Tibial artery (tissue), 4 donors: ENCODE measurements at places on chromosomes 6 and 20.

DNA sequence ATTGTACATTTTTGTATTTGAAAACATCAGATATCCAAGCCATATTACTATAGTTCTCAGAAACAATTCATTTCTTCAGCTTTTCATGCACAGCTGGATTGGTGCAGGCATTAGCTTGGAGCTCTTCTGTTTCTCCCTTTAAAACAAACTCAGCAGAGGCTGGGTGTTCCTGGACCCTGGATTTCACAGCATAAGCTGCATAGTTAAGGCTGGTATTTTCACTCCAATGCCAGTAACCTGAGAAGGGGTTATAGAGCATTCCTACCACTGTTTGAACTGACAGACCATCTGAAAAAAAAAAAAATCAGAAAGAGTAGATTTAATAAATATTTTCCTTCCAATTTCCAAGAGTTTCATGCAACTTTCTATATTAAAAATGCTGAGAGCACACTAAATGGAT, 20.1 kb upstream of the FAXC start:
- no peak for DNase-seq

DNA sequence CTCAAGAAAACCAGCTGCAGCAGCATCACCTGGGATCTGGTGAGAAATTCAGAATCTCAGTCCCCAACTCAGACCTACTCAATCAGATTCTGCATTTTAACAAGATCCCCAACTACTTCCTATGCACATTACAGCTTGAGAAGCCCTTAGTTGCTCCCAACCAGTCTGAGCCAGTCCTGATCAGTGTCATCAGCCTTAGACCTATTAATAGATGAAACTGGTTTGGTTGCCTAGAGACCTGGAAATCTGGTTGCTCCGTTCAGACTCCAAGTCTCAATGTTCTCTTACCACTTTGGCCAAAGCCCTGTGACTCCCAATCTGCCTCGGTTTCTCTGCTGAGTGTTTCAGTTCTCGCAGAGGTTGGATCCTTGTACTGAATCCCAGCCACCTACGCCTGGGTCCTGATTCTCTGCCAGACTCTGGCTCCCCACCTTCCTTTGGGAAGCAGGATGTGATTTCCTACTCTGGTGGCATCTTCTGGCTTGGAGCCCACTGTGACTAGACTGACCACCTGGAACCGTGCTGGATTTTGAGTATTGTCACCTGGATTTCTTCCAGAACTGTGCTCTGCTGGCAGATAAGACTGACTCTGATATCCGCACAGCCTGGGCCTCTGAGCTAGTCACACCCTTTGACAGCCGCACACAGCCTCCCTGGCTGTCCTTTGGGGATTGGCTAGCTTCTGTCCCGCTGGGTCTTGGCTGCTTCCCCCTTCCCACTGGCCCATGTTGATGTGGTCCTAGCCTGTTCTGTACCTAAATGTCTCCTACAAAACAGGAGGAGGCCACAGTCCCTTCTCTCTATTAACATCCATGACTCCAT, 20.3 kb upstream of the ATXN1 start:
- no peak for DNase-seq

DNA sequence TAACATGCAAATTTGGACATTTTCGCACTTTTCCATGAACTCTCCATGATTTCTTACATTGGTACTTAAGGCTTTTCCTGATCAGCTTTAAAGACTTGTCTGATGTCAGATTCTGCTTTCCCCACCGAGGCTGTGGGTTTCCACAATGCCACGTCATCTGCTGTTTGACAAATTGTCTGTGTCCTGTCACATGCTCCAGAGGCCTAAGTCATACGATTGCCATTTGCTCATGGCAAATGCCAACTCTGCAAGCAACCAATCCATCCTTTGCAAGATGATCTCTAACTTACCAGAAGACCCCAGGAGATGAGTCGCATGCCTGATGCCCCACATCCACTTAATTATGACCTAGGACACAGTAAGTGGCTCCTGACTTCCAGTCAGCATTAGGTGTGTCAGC, 556.5 kb downstream of the BMP2 start:
- no peak for DNase-seq

GRCh38 chr20:33716498-33716897, 3.6 kb downstream of the PXMP4 start:
- no peak for DNase-seq

DNA sequence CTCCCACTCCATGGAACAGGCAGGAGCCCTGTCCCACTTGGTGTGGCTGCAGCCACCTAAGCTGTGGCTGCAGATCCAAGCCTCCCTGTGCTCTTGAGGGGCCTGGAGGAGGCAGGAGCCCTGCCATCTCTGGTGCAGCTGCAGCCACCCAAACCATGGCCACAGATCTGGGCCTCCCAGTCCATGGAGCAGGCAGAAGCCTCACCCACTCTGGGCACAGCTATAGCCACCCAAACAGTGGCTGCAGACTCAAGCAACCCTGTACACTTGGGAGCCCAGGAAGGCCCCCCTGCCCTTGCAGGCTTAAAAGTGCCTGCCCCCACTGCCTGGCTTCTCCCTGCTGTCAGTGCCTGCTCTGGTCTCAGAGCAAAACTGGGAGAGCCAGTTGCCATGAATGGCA, 320.3 kb downstream of the RFPL4B start:
- DNase-seq: no peak

DNA sequence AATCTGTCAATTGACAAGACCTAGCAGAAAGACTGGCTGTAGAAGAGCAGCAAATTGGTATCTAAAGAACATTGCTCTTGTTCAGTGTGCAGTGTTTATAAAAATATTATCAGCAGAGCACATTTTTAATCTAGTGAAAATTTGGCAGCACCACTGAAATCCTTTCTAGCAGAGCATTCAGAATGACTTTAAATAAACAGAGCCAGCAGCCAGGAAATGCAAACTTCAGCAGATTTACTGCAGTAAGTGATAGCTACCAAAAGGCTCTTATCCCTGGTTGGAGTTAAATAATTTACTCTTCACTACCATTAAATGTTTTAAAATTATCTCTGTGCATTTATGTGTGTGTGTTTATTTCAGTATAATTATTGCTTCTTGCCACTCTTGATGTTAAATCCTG, 590.9 kb upstream of the CITED2 start:
- no peak for DNase-seq

GRCh38 chr6:53906842-53907241, 112.0 kb downstream of the LRRC1 start:
- no peak for DNase-seq
